Calu3 (cell line): ENCODE measurements at places on chromosomes 4 and X. TPM values are rescaled to one million over a fixed set of nuclear protein-coding genes. Genes with fewer than 3 reads are reported as not detected.

SPANXN5 gene
- total RNA-seq: not detected in 2 replicates

EDA gene
- 5.0 and 5.7 TPM in 2 replicates for total RNA-seq

KLHL34 gene
- 0.10 and 0.12 TPM in 2 replicates for total RNA-seq

SLC6A14 gene
- total RNA-seq: 77.7 and 83.7 TPM in 2 replicates

UTP14A gene
- total RNA-seq: 42.3 and 43.1 TPM in 2 replicates

NALF2 gene
- total RNA-seq: 6.3 and 6.9 TPM in 2 replicates

WAS gene
- 1.1 TPM in 1 of 2 replicates, not detected in the other for total RNA-seq

PABPC1L2B gene
- not detected in 2 replicates for total RNA-seq

DNA sequence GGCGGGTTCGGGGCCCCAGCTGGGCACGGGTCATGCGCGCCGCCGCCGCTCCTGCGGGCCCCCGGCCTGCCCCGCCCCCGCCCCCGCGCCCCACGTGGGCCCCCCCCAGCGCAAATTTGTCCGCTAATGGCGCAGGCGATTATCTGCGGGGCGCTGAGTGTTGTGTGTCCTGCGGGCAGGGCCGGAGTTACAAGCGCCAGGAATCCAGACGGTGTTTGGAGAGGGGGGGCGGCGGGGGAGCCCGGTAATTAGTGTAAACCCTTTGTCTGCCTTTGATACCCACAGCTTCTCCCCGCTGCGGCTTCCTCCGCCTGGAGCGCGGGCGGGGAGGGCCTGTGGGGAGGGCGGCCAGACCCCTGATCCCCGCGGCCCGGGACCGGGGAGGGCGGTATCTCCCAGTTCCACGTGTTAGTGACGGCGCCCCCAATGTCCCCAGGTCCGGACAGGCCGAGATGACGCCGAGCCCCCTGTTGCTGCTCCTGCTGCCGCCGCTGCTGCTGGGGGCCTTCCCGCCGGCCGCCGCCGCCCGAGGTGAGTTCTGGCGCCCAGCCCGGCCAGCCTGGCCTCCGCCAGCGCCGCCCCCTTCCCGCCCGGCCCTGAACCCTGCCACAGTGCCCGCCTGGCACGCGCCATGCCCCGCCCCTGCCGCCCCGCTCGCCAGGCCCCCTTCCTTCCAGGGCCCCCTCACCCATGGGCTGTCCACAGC, 761 bp downstream of the FGFRL1 start:
- DNase-seq: peak; percentile 53

GRCh38 chr4:118171381-118171780, 137.1 kb downstream of the NDST3 start:
- no peak for DNase-seq

DNA sequence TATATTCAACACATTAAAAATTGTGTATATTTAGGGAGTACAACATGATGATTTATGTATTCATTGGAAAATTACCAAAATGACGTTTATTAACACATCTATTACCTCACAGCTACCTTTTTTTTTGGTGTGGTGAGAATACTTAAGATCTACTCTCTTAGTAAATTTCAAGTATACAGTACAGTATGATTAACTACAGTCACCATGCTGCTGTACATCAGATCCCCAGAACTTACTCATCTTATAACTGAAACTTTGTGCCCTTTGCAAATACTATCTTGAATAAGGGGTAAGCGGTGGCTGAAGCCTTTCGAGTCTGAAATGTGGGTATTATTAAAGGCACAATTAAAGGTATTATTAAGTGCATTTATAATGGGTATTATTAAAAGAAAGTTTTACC, 976 bp downstream of the PHKA1 start:
- DNase-seq: no peak

DNA sequence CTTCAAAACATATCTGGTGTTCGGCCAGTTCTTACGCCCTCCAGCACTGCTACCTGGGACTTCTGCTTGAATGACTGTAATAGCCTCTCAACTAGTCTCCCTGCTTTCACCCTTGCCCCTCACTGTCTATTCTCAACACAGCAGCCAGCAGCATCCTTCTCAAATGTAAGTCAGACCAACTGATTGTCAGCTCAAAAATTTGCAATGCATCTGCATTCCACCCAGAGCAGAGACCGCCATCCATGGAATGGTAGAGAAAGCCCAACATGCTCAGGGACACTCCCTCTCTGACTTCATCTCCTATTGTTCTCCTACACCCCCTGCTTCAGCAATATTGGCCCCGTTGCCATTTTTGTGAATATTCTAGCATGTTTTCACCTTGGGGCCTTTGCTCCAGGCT, 5.9 kb downstream of the TLR7 start:
- no peak for DNase-seq

GRCh38 chr4:73673286-73673685, 53.0 kb upstream of the RASSF6 start:
- DNase-seq: peak; percentile 51

- DNase-seq: no peak
Measured at GRCh38 chr4:55162396-55162795, 37.0 kb upstream of the KDR start.

GRCh38 chrX:136250191-136251040, 784 bp downstream of the MAP7D3 start:
- peak; percentile 4 for DNase-seq

DNA sequence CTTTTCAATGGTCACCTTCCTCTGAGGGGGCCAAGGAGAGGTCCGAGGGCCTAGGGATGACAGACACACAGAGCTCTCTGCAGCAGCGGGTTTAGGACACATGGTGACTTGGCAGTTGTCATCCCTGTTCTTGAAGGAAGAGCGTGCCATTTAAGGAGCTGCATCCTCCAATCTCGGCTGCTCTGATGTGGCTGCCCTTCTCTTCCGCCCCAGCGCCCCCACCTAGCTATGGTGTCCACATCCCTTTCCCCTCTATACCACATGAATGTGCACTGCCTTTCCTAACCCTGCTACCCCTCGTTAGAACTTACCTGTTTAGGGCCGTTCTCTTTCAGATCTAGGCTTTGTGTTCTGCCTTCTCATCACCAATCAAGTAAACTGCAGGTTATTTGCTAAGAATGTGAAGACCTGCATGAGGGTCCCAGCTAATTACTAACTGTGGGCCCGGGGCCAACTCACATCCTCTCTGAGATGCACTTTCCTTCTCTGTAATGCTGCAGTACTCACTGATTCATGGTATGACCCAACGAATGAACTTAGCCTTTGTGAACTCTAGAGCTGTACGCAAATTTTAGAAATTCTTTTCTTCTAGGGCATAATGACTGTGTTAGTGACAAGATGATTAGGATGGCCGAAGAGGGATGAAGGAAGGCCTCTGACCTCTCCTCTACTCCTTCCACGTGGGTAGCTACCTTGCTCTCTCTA, 38.2 kb downstream of the CHST7 start:
- DNase-seq: no peak

GRCh38 chr4:6990661-6991060, 52.5 kb upstream of the TADA2B start:
- no peak for DNase-seq

DNA sequence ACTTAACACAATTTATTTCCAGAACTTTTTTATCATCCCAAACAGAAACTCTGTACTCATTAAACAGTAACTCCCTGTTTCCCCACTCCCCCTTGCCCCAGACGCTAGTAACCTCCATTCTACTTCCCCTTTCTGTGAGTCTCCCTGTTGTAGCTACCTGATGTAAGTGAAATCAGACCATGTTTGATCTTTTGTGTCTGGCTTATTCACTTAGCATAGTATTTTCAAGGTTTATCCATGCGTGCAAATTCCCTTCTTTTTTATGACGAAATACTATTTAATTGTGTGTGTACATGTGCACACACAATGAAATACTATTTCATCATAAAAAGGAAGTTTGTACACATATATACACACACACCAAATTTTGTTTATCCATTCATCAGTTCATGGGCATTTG, 5.2 kb downstream of the PKD2 start:
- no peak for DNase-seq

GRCh38 chr4:143260750-143261149, 75.9 kb upstream of the GAB1 start:
- DNase-seq: no peak

- no peak for DNase-seq
Measured at GRCh38 chr4:185587427-185588161, 52.3 kb upstream of the PDLIM3 start.

GRCh38 chrX:49876750-49877149, 2.5 kb upstream of the USP27X start:
- DNase-seq: peak; percentile 42

GRCh38 chrX:55996649-55997048, 235.5 kb upstream of the KLF8 start:
- DNase-seq: no peak

DNA sequence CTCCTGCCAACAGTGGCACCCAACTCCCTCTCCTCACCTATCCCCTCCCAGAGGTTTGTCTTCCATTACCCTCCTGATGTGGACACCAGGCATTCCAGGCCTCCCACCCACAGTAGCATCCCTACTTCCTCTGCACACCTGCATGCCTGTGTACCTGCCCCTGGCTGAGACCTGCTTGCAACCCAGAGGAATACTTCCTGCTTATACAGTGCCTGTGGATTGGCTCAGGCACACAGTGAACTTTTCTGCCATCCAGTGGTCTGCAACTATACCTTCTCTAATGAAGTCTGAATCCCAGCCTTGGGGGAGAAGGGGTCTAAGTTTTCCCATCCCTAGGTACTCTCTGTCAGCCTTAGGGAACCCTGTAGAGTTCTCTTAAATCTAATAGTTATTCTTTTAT, 169.9 kb downstream of the IQCM start:
- DNase-seq: no peak

DNA sequence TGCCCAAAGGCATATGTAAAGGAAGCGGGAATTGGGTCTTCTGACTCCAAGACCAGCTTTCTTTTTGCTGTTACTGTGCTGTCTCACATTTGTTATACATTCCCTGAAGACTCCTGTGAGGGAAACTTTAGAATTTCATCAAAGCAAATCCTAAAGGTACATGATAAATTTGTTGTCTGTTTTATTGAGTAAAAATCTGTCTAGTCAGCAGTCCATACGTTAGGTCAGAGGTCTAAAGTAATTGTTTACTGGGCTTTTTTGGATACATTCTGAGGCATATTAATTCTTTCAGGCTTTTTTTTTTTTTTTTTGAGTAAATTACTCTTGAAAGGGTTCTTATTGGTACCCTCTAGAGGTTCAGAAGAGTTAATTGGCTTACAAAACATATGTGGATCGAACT, 347.2 kb downstream of the RPA4 start:
- DNase-seq: no peak

- no peak for DNase-seq
Measured at GRCh38 chr4:3599951-3600350, 67.7 kb upstream of the LRPAP1 start.

DNA sequence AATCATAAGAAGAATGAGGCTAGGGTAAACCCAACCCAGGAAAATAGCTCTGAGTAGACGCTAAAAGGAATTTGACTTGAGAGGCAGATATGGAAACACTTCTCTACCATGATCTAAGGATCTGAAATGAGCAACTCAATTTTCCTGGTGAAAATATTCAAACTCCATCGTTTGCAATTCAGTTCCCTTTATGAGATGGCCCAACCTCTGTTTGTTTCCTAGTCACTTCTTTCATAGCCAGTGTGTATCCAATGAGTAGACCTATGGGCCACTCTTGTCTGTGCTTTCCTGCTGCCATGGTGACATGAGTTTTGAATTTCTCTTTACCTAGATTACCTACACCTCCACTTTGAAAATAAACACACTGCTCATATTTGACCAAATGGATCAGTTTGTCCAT, 176.2 kb upstream of the GPRIN3 start:
- DNase-seq: no peak
